ENCODE measurements at places on chromosomes 1 and 21.

DNA sequence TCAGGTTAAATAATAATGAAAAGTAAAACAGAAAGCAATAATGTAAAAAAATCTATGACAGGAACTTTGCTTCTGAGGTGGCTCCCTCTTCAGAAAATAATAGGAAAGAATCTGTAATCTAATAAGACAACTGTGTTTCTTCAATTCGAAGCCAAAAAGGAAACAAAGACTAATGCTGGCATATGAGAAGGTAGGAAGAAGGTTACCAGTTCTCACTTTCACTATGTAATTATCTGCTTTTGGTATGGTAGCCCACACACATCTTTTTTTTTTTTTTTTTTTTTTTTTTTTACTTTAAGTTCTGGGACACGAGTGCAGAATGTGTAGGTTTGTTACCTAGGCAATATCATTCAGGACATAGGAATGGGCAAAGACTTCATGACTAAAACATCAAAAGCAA lies 47.1 kb downstream of the COP1 start:
- DNase-seq = no peak

GRCh38 chr1:208324005-208324404 lies 79.8 kb upstream of the PLXNA2 start:
- no peak for DNase-seq

- DNase-seq = no peak
Observed at GRCh38 chr1:184504040-184504954, 117.5 kb downstream of the C1orf21 start.

- no peak for DNase-seq
Observed at GRCh38 chr1:39434797-39435395, 56.5 kb upstream of the BMP8A start.

GRCh38 chr1:61392409-61393242 lies 310.3 kb downstream of the NFIA start:
- no peak for DNase-seq

DNA sequence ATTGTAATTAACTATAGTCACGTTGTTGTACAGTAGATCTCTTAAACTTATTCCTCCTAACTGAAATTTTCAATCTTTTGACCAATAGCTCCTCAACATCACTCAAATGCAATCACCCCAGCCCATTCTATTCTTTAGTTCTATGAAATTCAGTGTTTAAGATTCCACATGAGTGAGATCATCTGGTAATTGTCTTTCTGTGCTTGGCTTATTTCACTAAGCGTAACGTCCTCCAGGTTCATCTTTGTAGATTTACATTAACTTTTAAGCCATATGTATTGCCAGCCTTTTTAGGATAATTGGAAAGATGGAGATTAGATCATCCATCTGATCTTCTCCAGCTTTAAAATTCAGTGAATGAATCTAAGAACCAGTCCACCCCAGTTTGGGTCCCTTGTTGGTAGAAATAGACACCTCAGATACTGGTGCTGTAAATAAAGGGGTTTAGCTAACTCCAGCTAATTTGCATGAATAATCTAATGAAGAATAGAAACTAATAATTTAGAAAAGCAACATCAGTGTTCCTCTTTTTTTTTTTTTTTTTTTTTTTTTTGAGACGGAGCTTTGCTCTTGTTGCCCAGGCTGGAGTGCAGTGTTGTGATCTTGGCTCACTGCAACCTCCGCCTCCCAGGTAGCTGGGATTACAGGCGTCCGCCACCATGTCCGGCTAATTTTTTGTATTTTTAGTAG lies 7.0 kb downstream of the S100A10 start:
- no peak for DNase-seq

DNA sequence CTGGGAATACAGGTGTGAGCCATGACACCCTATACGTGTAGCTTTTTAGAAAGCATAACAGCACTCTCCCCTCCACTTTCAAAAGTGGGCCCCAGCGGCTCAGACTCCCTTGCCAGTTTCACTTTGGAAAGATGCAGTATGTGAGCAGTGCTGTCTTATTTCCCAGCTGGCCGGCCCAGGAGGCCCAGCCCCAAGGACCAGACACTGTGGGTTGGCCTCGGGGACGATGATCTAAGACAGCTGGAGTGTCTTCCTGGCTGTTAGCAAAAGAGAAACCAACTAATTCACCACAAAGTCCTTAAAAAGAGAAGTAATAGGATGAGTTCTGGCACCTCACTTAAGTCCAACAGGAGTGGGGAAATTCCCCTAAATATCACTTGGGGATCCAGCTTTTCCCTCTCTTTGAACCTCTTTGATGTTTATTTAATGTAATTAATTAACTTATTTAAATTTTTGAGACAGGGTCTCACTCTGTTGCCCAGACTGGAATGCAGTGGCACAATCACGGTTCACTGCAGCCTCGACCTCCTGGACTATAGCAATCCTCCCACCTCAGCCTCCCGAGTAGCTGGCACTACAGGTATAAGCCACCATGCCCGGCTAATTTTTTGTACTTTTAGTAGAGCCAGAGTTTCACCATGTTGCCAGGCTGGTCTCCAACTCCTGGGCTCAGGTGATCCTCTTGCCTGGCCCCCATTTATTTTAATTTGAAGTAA lies 17.6 kb upstream of the CLIC4 start:
- DNase-seq = peak; percentile 69

- DNase-seq = no peak
Observed at GRCh38 chr1:6822530-6823359, 37.5 kb downstream of the CAMTA1 start.

- DNase-seq = no peak
Observed at GRCh38 chr1:199945591-199945990, 81.9 kb upstream of the NR5A2 start.

DNA sequence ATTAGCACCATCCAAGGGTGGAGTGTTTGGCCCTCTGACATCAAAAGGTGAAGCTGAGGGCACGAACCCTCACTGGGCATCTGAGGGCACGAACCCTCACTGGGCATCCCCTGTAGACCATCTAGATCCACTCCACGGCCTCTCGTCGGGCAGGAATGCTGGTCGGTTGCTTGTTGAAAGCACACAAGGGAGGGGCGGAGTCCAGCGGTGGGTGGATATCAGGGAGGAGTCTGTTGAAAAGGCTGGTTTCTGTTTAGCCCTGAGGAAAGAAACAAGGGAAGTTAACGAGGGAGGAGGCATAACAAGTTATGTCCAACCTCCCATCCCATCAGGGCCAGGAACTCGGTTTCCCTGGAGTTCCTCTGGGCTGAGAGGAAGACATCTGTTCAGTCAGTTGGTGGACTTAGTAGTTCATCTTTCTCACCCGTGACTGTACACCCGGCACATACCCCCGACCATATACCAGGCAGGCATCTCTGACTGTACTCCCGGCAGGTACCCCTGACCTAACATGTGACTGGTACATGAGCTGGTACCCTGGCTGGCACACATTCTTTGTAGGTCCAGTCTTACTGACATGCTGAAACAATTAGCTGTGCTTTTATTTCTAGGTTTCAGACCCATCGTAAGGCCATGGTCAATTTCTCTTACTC lies 32.1 kb upstream of the PDE9A start:
- DNase-seq = no peak

GRCh38 chr1:58149271-58149812 lies 397.2 kb downstream of the OMA1 start:
- no peak for DNase-seq

GRCh38 chr1:93051961-93052360 lies 27.1 kb upstream of the MTF2 start:
- DNase-seq = no peak

- DNase-seq = no peak
Observed at GRCh38 chr1:8529901-8530300, 212.0 kb downstream of the SLC45A1 start.

- no peak for DNase-seq
Observed at GRCh38 chr1:30901798-30902581, 6.6 kb downstream of the SDC3 start.

DNA sequence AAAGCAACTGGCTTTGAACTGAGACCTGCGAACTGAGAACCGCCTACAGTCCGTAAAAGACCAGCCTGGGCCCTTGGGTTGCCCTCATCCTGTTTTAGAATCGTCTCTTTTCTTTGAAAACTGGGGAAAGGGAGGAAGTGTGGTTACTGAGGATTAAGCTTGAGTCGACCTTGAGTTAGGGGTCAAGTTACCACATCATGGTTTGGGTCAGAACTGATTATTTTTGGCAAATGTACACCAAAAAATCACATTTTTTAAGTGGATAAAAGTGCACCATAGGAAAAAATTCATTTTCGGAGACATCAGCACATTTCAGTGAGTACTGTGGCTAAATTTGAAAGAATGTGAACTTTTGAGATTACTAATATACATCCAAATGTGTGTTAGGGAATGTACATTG lies 76.9 kb upstream of the KAZN start:
- no peak for DNase-seq

GRCh38 chr1:114720492-114720891 lies 3.9 kb upstream of the NRAS start:
- DNase-seq = no peak

DNA sequence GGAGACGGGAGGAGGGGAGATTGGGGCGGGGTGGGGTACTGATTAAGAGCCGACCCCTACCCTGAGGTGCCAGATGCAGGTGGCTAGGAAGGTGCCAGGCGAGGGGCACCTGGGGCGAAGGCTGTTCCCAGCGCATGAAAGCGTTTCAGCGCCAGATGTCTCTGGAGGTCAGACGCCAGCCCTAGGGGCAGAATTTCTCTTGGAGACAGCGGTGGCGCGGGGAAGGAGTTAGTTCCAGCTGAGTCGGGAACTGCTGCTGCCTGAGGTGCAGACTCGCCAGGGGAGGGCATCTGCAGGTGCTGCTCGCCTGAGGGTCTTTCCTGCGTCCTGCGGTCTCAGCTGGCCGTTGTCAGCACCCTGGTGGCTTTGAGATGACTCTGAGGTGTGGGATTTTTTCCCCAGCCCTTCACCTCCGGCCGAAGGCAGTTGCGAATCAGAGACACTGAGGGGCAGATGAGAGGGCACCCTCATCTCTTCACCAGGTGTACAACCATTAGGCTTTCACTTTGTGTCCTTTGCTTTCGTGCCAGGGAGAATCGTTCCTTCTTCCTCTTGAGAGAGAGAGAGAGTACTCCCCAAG lies 539 bp downstream of the CGN start:
- DNase-seq = no peak

DNA sequence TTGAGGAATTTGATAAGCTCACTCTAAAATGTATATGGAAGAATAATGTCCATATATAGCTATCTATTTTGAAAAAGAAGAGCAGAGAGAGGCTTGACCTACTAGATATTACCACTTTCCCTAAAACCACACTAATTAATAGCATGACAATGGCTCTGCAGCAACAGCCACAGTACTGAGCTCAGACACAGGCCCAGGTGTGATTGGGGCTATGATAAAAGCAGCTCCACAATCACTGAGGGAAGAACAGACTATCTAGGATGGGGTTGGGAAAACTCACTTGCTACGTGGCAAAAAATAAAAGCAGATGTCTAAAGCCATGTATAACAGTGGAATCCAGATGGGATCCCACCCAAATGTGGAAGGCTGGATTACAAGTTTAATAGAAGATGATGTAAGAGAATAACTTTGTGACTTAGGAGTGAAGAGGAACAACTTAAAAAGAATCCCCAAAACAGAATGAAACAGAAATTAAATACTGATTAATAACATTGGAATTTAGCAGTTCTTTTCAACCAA lies 80.8 kb upstream of the RAB4A start:
- no peak for DNase-seq

DNA sequence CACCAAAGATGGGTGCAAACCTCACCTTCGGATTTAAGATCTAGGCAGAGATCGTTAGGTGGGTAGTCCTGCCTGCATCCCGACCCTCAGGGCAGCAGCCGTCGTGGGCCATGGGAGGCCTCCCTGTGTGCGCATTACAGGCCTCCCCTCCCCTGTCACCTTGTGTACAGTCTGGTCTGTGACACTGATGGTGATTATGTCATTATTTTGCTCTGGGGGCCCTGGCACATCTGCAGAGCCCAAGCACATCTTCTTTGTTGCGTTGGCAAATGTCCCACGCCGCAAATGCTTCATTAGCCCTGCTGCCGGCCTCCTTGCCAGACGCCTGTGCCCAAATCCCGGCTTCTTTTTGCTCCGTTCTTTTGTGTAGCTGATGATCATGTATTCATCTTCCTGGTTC lies 31.7 kb downstream of the PROX1 start:
- DNase-seq = no peak

- DNase-seq = no peak
Observed at GRCh38 chr1:242787968-242788367, 263.5 kb upstream of the PLD5 start.

DNA sequence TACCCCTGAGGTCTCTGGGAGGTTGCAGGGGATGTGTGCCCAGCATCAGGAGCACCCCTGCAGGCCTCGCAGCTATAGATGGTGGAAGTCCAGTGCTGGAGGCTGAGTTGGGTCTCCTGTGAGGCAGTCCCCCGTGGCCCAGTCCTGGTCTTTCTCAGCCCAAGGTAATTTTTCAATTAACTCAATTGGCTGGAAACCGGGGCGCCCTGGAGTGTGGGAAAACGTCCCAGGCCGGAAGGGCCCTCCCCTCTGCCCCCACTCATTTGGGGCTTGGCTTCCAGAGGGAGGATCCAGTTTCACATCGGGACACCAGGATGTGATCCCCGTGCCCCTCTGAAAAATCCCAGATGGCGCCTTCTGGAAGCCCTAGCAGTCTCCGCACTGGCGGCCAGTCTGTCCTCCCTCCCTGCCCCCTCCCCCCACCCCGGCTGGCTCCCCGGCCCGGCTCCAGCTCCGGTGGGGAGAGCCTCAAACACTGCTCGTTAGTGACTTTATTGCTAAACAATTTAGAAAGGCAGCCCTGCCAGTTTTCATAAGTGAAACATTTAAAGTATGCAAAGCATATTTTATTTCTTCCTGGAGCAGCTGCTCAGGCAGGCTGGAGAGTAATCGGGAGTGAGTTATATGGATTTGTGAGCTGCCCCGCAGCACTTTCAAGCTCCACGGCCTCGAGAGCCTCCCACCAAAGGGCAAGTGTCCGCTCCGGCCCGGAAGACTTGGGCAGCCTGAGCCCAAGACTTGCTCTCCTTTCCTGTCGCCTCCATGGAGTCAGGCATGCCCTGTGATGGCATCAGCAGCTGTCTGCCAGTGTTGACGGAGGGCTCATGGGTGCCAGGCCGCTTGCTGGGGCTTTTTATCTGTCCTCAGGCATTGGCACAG lies 208.2 kb upstream of the TMEM51 start:
- DNase-seq = peak; percentile 77

DNA sequence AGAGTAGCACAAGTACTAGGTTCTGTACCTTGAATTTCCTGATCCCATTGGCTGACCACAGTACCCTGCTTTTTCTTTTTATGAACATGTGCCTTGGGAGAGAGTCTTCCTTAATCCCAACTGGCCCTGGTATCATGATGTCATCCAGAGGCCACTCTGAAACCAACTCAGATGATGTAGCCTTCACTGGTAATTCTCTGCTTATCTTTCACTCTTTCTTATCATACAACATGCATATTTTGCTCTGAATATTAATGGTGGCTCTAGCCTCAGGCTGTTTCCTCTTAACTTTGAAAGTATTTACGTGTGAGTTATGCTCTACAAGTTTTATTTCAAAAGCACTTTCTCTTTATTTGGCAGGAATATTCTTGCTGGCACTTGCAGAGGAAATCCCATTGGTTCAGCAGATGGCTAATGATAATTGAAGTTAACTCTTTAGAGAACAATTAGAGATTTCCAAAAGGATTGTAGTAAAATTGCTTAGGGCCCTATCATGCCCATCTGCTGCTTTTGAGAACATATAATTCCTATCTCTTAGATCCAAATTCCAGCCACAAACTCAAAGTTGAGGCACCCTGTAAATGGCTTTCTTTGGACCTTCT lies 86.1 kb downstream of the PTGER3 start:
- no peak for DNase-seq

GRCh38 chr1:118397496-118397859 lies 212.4 kb upstream of the SPAG17 start:
- no peak for DNase-seq

Measured in amniotic stem cell (primary cell).